H9 (cell line): ENCODE measurements at places on chromosomes 5 and 9. TPM values are rescaled to one million over a fixed set of nuclear protein-coding genes. Genes with fewer than 3 reads are reported as not detected.

- peak; percentile 65 for DNase-seq
Measured at GRCh38 chr9:14314929-14315874, 1.3 kb upstream of the NFIB start.

- DNase-seq, result no peak
Measured at GRCh38 chr9:96071815-96072124, 196.3 kb downstream of the ERCC6L2 start.

DNA sequence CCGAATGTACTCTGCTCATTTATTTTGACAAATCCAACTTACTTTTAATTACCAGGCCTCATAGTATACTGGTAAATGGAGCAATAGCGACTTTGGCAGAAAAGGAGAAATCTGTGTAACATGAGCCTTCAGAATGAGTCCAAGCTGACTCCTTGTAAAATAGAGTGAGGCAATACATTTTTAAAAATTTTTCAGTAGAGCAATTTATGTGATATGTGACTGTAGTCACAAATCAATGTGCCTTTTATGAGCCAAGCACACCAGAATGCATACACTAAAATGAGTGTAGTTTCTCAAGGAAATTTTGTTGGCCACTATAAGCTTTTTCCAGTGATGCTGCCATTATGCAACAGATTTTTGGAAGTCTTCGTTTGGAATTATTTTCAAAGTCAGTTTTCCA, 73.8 kb downstream of the SNCAIP start:
- no peak for DNase-seq

DNA sequence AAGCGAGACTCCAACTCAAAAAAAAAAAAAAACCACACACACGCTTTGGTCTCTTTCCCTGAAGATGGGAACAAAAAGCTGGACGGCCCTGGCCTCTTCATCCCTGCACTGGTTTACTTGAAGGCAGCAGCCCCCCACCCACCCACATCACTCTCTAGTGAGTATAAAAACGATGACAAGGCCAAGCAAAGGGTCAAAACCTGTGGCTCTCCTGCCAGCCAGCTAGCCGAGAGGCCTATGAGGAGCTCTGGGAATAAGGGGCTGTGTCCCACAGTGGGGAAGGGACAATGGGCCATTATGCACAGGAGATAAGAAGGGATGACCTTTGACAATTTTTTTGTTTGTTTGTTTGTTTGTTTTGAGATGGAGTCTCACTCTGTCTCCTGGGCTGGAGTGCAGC, 13.1 kb downstream of the QRFP start:
- no peak for DNase-seq

DNA sequence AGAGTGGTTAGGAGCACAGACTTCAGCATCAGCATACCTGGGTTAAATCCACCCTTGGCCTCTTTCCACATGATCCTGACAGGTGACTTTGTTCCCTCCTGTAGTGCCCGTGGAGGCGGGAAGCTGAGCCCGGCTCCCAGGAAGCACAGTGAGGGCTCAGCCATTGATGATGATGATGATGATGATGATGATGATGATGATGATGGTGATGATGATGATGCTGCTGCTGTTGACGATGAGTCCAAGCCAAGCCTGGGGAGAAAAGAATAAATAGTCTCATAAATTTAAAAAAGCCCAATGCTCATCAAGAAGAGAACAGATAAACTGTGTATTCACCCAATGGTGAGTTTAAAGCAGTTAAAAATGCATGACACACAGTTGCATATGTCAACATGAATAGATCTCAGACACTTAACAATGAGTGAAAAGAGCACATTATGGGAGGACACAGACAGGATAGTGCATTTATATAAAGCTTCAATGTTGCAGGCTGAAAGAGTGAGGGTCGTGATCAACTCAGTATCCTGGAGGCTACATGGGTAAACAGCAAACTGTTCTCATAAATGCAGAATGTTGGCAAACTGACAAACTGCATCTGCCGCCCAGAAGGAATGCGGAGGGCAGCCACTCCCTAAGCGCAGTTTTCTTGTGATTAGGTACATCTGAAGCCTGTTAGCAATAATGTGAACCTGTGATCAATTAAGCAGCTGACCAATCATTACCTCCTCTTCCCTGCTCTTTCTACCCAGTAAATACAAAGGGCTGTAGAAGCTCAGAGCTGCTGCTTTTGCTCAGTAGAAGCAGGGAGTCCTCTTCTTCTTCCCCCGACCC, 11.7 kb upstream of the CFAP157 start:
- DNase-seq, result no peak

DNA sequence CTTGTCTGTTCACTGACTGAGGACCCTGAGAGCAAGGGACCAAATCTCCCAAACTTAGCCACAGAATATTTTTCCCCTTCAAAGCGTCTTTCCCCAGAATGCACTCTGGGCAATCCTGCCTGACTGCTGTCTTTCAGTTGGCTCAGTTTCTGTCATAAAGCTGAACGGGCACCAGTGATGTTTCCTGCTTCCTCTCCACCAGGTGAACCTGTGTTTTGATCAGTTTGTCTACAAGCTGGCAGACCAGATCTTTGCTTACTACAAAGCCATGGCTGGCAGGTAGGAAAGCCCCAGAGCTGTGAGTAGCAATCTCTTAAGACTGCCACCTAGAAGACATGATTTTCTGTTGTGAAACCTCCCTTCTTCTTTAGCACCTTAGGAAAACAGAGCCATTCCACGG, 61.8 kb downstream of the CYFIP2 start:
- no peak for DNase-seq

DNA sequence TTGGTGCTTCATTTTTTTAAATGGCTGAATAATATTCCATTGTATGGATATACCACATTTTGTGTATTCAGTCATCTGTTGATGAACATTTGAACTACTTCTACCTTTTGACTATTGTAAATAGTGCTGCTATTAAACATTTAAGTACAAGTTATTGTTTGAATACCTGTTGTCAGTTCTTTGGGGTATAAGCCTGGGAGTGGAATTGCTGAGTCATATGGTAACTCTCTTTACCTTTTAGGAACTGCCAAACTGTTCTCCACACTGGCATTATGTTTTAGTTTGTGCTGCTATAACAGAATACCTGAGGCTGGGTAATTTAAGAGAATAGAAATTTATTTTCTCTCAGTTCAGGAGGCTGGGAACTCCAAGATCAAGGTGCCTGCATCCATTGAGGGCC, 15.7 kb upstream of the PDE8B start:
- no peak for DNase-seq

DNA sequence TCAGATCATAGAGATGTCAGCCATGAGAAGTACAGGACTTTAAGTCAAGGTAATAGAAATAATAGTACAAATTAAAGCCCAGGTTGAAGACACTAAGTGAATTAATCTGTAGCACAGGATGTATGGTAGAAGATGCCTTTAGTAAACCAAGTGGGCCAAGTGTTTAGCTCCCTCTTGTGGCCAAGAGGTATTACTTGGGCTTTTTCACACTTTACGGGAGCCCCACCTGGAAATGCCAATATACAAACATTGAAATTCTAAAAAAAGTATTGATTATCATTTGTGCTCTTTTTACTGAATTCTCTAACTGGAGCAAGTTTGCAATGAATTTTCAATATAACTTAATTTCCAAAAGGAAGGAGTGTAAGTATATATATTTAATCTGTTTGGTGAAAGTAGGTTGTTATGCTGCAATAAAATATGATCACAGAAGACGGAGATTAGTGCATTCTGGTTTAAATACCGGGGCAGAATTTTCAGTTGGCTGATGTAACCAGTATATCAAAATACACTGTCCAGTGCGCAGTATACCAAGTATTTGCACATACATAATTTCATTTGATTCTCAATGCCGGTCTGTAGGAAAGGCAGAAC, 84.7 kb downstream of the PARP8 start:
- no peak for DNase-seq

GRCh38 chr9:97064176-97064575, 25.2 kb upstream of the CTSV start:
- DNase-seq, result no peak

Gene CATSPER3
- total RNA-seq, result 0.31 and 0.50 TPM in 2 replicates

Gene PLPP7
- total RNA-seq, result 1.9 and 2.4 TPM in 2 replicates

Gene IL4
- total RNA-seq, result not detected in 2 replicates
